Right hindlimb (tissue), 1 donor: ENCODE measurements at places on chromosomes 16 and 17.

DNA sequence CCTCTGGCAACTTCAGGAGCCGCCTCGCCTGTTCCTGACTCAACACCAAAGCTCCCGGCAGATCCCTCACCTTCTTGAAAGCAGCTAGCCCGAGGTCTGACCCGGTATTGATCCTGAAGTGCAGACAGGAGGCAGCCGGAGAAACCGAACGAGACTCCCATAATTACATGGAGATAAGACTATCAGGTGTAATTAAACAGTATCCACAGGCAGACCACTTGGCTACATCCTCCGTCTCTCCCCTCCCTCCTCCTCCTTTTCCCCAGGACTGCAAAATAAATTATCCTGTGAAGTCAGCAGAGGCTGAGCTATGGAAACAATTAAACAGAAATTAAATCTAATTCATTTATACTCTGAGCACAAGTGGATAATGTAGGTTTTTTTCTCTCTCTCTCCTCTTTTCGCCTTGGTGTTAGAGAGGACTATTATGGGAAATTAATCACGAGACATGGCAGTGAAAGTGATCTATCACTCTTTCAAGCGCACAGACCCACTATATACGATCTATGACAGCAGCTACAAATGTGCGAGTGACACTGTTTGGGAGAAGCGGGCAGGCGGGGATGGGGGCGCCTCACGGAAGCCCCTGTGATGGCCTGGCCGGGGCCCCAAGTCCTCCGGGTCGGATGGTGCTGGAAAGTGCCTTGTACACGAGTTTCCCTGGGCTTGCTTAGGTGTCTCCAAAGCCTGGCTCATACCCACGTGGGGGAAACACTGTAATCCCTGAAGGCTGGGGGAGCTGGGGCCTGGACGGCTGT, 92.8 kb downstream of the RBFOX3 start:
- no peak for DNase-seq

- DNase-seq: no peak
Measured at GRCh38 chr16:26647870-26648269, 418.9 kb upstream of the C16orf82 start.

DNA sequence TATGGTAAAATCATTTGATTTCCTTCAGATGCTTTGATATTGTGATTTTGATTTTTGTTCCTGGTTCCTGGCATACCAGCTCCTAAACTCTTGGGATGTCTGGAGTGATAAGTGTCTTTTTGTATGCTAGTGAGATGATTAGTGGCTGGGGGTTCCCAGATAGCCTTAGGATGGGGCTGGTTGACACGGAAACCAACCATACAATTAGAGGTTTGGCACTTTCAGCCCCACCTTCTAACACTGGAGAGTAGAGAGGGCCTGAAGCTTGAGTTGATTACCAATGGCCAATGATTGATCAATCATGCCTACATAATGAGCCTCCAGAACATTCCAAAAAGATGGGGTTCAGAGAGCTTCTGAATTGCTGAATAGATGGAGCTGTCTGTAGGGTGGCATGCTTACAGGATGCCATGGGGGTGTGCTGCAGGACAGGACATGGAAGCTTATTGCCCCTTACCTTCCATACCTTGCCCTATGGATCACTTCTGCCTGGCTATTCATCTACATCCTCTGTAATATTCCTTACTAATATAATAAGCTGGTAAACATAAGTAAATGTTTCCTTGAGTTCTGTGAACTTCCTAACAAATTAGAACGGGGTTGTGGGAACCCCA, 22.8 kb downstream of the RNF112 start:
- DNase-seq: no peak

DNA sequence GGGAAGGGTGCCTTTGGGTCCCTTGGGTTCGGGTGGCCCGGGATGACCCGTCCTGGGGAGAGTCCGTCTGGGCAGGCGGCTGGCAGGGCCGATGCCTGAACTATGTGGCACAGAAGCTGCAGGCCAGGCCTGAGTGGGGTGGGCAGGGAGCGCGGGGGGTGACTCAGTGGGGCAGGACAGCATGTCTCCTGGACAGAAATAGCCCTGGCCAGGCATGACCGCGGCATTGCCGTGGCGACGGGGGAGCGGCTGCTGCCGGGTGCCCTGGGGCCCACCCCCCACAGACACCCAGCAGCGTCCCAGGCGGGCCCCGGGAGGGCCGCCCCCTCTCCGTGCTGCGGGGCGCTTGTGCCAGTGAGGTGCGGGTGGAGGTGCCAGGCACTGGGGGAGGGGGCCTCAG, 1.8 kb upstream of the C1QTNF8 start:
- no peak for DNase-seq

DNA sequence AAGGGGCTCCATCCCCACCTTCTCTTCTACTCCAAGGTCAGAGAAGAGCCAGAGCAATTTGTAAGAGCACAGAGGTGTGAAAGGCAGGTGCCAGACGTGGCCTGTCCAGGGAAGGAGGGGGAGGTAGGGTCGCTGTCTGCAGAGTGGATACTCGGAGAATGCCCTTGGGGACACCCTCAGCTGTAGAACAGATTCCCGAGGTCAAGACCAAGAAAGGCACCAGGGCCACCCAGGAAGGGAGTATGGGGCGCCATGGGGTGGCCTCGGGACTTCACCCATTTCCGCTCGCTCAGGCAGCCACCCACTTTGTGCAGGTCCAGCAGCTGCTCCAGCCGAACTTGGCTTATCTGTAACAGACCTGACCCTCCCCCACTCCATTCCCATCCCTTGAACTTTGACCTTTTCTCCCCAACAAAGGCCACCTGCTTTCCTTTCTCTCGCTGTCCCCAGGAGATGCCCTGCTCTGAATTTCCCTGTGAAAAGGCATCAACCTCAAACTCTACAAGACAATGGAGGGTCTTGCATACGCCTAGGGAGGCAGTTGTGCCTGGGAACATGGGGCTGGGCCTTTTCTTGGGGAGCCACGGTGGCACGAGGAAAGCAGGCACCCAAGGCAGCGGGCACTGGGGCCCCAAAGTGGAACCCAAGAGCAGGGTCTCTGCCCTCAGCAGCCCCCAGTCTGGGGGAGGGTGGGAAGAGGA, 11.3 kb upstream of the AXIN2 start:
- DNase-seq: no peak

- peak; percentile 90 for DNase-seq
Measured at GRCh38 chr16:71484006-71484893, 4.9 kb downstream of the ZNF19 start.
